ENCODE measurements at places on chromosomes 5 and 9. TPM values are rescaled to one million over a fixed set of nuclear protein-coding genes. Genes with fewer than 3 reads are reported as not detected.

TOR1A gene
- 42.8 TPM for total RNA-seq

IRX2 gene
- 16.7 TPM for total RNA-seq

MPDZ gene
- total RNA-seq, result 25.2 TPM

PCDHGA7 gene
- total RNA-seq, result 0.91 TPM

PCDHAC2 gene
- not detected for total RNA-seq

ENTPD2 gene
- not detected for total RNA-seq

RLN2 gene
- total RNA-seq, result not detected

KIF20A gene
- 152 TPM for total RNA-seq

- peaks cover 30% of the 10 kb centered on the region for H3K4me1 ChIP-seq
- peak overlapping the region; percentile 91 for H3K4me3 ChIP-seq
- H3K27ac ChIP-seq, result peak overlapping the region; percentile 89
- peak; percentile 33 for DNase-seq
Observed at GRCh38 chr9:79572608-79573411, 1.0 kb downstream of the TLE4 start.

- no peaks in the 10 kb centered on the region for H3K4me1 ChIP-seq
- H3K36me3 ChIP-seq, result no peaks in the 10 kb centered on the region
- no peak overlapping the region for H3K27ac ChIP-seq
- peak; percentile 55 for DNase-seq
Observed at GRCh38 chr5:775961-776861, 8.3 kb downstream of the ZDHHC11B start.

DNA sequence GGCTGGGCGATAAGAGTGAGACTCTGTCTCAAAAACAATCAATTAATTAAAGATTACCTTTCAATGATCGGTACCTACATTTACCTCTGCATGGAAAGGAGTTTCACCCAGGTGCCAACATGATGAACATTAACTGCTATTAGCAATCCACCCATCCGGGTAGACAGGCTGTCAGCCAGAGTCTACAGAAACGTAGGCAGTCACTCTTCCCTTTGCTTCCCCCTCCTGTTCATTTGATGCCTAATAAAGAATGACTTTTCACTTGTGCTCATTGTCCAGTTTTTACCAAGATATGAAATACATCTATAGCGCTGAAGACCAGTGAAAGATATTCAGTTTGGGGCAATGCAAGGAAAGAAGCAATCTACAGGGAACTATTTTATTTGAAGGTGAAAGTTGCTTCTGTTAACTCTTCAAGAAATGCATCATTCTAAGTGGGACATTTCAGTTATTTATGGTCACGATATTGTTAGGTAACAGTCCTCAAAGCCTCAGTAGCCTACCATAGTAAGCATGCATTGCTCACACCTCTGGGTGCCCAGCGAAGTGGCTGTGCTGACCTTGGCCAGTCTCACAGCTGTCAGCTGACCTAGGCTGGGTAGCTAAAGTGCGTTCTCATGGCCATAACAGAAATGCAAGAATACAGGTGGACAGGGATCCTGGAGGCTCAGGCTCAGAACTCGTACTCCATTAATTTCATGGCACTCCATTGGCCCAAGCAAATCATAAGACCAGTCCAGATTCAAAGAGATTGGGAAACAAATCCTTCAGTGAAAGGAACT, 87.2 kb upstream of the DMRT1 start:
- no peak overlapping the region for H3K27ac ChIP-seq
- no peak for DNase-seq
- H3K36me3 ChIP-seq, result no peaks in the 10 kb centered on the region
- peaks cover 32% of the 10 kb centered on the region for H3K4me1 ChIP-seq
- H3K27me3 ChIP-seq, result no peaks in the 10 kb centered on the region

- no peak overlapping the region for H3K4me3 ChIP-seq
- DNase-seq, result no peak
- no peak overlapping the region for H3K27ac ChIP-seq
- H3K4me1 ChIP-seq, result peaks cover 3% of the 10 kb centered on the region
- H3K27me3 ChIP-seq, result no peaks in the 10 kb centered on the region
Observed at GRCh38 chr5:96091874-96092273, 130.2 kb upstream of the ELL2 start.

- no peak for DNase-seq
- no peak overlapping the region for H3K27ac ChIP-seq
- no peaks in the 10 kb centered on the region for H3K36me3 ChIP-seq
Observed at GRCh38 chr5:162068412-162068811, 839 bp downstream of the GABRG2 start.

DNA sequence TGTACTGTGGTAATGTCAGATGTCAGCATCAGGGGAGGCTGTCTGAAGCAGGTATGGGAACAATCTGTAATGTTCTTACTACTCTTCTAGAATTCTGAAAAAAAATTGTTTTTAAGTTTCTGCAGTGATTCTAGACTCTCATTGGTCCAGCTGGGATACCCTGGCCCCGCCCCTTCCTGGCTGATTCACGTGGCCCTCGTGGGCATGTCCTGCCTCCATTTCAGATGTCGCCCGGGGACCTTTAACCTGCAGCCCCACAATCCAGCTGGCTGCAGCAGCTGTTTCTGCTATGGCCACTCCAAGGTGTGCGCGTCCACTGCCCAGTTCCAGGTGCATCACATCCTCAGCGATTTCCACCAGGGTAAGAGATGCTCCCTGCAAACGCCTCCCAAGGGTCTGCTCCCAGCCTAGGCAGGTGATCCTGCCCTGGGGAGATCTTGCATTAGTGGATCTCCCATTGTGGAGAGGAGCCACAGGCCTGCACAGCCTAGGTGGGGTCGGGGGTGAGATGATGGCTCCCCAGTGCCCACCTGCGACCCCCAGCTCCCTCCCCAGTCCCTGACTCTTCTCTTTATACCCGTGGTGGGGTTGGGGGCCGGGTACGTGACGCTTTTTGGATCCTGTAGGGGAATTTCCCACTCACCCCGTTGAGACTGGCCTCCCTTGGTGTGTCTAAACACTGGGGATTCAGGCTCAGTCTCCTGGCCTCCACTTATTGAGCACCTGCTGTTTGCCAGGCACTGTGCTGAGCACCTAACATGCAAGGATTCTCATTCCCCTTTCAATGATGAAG, 36.5 kb downstream of the LAMC3 start:
- no peaks in the 10 kb centered on the region for H3K36me3 ChIP-seq
- no peak overlapping the region for H3K4me3 ChIP-seq
- H3K27ac ChIP-seq, result no peak overlapping the region
- DNase-seq, result no peak
- H3K4me1 ChIP-seq, result no peaks in the 10 kb centered on the region

GRCh38 chr9:84366683-84367082, 26.1 kb upstream of the SLC28A3 start:
- no peaks in the 10 kb centered on the region for H3K36me3 ChIP-seq
- DNase-seq, result no peak
- no peaks in the 10 kb centered on the region for H3K4me1 ChIP-seq
- H3K27ac ChIP-seq, result no peak overlapping the region
- H3K27me3 ChIP-seq, result no peaks in the 10 kb centered on the region
- no peak overlapping the region for H3K4me3 ChIP-seq

DNA sequence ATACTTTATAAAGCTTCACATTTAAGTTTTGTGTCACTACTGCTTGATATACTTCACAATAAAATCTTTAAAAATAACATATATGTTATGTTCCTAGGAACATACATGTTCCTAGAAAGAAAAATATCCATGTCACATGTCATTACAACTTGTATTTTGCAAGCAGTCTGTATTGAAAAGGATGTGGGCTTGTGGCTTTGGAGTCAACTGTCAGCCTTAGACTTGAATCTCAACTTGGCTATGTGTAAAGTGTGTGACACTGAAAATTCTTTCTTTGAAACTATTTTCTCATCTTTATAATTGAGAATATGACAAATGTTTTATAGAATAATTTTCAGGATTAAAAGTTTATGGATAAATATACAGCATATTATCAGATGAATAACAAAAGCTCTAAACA, 273.1 kb downstream of the KIAA0825 start:
- H3K27ac ChIP-seq, result no peak overlapping the region
- H3K4me3 ChIP-seq, result no peak overlapping the region
- no peaks in the 10 kb centered on the region for H3K4me1 ChIP-seq
- no peaks in the 10 kb centered on the region for H3K36me3 ChIP-seq
- no peak for DNase-seq
- no peaks in the 10 kb centered on the region for H3K27me3 ChIP-seq

Measured in SJSA1 (cell line).